Activated B cell treated with CpG ODN at 0.5 μM for 24 hours (primary cell): ENCODE measurements at places on chromosomes 7 and 10.
A peak's percentile ranks its signal among the peaks of the same experiment; 100 is the strongest.

DNA sequence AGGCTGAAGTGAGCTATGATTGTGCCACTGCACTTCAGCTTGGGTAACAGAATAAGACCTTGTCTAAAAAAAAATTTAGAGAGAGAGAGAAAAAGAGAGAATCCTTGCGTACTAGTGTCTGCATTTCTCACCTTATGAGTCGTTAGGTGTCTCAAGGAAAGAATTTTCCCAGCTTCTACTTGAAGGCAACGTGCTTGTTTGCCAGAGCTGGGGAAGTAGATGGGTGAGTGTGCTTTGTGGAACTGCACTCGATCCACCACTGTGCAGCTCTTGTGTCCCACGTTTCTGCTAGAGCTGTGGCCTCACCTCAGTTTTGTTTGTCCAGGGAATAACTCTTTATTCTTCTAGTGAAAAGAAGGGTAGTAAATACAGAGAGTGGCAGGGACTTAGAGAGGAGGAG, 38.9 kb downstream of the HDAC9 start:
- DNase-seq: no peak

DNA sequence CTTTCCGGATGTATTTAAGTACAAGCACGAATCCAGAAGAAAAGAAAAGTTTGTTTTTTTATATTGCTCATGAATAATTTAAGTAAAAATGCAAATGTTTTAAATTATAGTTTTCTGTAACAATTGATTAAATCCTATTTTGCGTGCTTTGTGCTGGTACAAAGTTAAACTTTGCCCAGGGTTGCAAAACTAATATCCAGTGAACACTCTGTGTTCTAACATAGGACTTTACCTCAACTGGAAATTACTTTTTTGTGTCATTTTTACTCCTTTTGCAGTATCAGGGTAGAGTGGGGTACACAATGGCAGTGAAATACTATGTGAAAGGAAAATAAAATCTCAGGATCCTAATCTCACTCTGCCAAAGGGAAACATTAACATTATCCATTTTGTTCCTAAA, 801.4 kb upstream of the MBL2 start:
- no peak for DNase-seq

- no peak for DNase-seq
Measured at GRCh38 chr7:80208700-80209099, 74.1 kb downstream of the GNAI1 start.

DNA sequence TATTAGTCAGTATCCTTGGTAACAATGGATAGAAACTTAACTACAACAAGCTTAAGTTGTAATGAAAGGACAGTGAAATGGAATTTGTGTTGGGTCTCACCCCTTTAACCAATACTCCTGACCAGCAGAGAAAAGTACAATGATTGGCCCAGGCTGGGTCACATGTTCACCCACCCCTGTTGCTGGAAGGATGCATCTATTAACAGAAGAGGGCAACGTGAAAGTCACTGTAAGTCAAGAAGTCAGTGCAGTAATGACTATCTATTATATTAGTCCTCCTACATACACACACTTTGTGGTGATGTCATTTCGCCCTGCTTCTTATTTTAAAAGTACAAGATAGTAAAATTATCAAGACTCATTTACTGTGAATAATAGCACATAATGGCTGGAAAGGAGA, 16.2 kb downstream of the PNLIPRP2 start:
- no peak for DNase-seq

DNA sequence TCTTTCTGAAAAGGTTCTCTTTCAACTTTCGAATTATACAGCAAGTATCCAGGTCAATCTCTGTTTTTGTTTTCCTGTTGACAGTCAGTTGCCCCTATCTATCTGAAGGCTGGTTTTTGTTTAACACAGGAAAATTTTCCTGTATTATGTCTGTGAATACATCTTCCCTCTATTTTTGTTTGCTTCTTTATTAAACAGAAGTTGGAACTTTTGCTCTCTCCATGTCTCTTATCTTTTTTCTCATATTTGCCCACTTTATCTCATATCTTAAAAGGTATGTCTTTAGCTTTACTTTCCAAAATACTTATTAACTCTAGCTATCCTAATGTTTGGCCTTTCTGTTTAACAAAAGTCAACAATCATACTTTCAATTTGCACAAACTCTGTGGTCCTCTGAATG, 95.0 kb downstream of the BRAF start:
- no peak for DNase-seq

DNA sequence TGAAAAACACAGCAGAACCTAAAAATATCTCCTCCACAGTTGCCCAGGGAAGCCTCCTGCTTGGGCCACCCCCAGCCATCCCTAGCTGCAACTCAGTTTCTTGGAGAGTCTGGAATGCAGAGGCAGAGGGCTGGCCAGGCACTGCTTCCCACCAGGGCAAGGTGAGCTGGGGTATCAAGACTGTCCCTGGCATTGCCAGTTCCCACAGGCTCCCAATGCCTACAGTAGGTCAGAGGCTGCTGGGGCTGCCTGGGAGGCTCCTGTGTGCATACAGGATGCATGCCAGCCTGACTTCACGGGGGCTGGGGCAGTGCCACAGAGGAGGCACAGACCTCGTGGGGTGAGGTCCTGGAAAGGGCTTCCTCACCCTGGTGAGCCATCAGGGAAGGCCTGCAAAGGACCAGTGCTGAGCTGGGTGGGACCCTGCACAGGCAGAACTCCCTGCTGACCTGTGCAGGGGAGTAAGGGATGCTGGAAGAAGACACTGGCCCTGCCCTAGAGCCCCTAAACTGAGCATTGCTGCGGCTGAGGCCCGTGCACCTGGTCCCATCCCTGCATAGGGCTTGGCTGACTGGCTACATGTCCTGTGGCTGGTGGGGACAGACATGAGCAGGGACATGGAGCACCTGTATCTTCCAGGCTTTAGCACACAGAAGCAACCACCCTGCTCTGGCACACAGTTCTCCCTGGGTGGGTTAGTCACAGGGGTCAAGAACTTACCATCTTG, 121.9 kb upstream of the RET start:
- DNase-seq: no peak

GRCh38 chr7:43234968-43235367, 122.5 kb downstream of the HECW1 start:
- DNase-seq: no peak

DNA sequence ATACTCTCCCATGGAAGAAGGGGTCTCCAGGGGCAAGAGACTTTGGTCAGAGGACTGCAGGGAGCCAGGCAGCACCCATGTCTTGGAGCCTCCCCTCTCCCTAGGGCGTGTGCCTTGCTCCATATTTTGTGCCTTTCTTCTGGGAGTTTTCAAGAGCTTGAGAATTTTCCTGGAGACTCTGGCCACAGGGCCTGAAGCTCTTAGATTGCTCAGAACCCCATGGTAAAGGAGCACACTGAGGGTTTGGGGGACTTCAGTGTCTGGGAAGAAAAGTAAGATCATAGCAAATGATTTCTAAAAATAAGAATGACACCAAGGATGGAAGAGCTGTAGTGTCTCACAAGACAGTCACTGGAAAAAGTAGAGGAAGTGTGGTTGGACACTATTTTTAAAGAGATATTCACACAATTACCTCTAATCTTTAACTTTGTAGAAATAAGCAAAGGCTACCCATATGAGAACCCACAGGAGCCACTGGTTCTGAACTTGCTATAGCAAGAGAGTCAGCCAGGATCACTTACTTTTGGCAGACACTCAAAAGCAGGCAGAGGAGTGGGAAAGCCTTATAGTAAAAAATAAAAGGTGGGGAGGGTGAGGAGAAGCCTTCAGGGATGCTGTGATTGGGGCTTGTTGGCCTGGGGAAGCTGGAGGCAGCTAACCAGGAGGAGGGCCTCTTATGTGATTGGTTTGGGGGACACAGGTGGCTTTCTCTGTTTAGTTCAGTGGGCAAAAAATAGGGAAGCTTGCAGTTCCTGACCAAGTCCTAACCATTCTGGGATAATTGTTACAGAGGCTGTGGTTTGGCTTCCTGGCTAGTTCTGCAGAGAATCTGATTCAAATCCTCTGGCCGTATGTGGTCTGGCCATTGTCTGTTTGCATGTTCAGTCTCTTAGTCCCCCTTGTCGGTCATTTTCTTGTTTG, 5.1 kb upstream of the CSGALNACT2 start:
- no peak for DNase-seq

DNA sequence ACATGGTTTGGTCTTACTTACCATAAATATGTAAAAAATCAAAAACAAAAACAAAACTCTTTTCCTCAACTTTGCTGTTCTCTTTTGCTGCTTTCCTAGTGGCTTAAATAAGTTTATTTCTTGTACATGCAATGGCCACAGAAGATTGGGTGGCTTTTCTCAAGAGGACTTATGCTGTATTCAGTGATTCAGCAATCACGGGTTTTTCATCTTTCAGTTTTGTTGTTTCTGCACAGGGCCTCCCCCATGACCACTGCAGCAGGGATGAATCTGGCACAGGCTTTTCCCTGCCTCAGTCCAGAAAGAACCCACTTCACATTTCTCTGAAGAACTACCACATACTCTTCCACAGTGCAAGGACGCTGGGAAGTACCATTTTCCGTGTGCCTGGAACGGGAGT, 355.0 kb downstream of the RNLS start:
- DNase-seq: no peak

GRCh38 chr10:24723788-24724380, at the start of gene ARHGAP21:
Gene ARHGAP21, minus strand, starts transcription at chr10:24723887. Its CDS starts 1,988 bp downstream, at chr10:24721899.
- peak; percentile 51 for DNase-seq

- no peak for DNase-seq
Measured at GRCh38 chr7:17131060-17131345, 167.4 kb upstream of the AHR start.

DNA sequence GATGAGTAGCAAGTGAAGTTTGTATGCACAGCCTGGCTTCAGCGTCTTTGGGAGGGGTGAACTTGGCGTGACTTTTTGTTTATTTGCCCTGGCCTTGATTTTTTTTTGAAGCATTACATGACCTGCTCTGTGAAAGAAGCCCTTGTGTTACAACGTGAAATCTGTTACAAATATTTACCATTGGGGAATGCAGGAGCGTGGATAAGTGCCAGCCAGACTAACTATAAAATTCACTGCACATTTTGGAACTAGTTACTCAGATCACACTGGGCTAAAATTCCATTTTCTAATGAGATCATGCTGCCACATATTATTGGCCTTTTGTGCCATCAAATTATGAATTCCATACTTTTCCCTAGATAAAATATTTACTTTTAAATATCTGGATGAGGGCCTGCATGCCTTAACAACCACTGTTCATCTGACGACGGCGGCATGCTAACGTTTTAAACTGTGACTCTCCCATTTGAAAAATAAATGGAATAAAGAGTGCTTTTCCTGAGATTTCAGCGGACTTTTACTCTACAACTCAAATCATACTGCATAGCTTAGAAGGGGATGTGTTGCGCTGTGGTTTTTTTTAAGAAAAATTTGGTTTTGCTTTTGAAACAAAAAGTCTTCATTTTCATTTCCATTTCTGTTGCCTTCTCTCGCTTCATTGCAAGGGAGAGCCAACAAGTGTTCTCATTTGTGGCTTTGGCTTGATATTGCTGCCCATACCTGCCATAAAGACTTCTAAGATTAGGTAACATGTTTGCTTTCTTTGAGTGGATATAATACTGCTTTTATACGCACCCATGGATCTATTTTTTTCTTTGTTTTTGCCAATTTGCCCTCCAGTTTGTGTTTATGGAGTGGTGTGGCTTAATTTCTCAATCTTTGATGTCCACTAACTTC, 352.2 kb downstream of the TFEC start:
- no peak for DNase-seq

DNA sequence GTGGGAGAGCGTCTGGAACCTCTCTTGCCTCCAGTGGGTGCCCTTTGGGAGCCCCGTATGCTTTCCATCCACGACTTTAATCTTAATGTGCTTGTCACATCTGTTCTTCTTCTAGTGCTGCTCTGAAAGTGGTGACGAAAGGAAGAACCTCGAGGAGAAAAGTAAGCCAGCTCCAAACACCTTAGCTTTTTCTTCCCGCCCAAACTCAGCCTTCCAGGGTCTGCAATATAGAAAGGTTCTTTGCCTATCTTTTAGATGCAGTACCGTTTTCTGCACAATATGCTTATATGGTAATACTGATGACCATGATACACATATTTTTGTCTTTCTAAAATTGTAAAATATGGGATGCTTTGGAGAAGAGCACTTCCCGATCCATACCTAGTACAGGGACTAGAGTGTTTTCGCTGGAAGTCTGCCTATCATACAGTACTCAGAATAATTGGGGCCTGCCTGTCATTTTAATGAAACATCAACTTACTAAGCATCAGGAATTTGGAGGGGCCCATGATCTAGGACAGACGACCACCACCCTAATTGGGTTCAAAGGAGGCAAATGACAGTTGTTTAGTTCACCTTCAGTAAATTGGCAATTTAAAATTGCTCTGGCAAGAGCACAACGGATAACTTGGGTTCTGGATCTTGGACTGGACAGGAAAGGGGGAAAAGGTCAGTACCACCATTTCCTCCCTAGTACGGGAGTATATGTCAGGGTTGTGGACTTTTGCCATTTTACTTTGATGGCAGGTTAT, 884 bp downstream of the RINT1 start:
- DNase-seq: no peak

- no peak for DNase-seq
Measured at GRCh38 chr10:44824607-44825006, 86.5 kb upstream of the TMEM72 start.

GRCh38 chr7:24905996-24906770, 73.8 kb downstream of the OSBPL3 start:
- no peak for DNase-seq

- DNase-seq: no peak
Measured at GRCh38 chr7:134691546-134692343, 45.1 kb downstream of the BPGM start.

DNA sequence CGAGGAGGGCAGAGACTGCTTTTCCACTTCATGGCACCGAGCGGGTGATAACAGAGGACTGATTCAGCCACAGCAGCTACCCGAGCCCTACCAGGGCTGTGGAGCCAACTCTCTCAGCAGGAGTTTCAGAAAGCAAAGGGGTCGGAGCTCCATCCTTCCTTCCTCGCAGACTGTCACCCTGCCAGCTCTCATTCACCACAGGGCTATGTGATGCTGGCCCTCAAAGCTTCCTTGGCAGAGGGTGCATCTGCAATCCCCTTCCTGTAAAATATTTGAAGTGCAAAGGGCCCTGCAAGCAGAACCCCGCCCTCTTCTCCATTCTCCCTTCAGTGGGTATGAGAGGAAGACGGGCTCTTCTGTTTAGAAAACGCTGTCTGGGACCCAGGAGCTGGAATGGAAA, 105.3 kb upstream of the LYZL2 start:
- DNase-seq: no peak

DNA sequence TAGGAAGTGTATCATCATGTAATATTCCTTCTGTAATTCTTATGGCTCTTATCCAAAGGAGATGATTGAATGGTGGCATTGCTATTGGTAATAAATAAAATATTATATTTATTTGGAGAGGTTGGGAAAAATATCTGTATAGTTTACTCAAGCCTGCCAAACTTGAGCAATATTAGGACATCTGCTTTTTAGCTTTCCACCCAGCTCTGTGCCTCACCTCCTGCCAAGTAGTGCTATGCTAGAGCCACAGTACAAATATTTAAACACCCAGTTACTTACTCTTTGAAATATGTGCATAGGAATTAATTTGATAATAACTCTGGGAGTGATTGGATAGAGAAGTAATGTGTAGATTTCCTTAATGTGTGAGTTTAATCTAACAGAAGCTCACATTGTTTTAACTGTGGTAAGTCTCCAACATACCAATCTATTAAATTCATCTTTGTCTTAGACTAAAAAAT, 129.2 kb downstream of the BBS9 start:
- DNase-seq: no peak
